ENCODE measurements at places on chromosomes 13 and 19. TPM values are rescaled to one million over a fixed set of nuclear protein-coding genes. Genes with fewer than 3 reads are reported as not detected.

The ZNF99 gene
- not detected for total RNA-seq

The SLC1A6 gene
- not detected for total RNA-seq

The OR7E24 gene
- total RNA-seq = not detected

The MEIOSIN gene
- total RNA-seq = not detected

The ADGRE3 gene
- not detected for total RNA-seq

The RNF17 gene
- not detected for total RNA-seq

The NCCRP1 gene
- total RNA-seq = not detected

The LYPD3 gene
- 0.09 TPM for total RNA-seq

The PABPC3 gene
- total RNA-seq = 0.09 TPM

The BEST2 gene
- total RNA-seq = not detected

The KIR2DL3 gene
- not detected for total RNA-seq

The SLC10A2 gene
- not detected for total RNA-seq

The ADGRE2 gene
- under 0.01 TPM for total RNA-seq

The GPR12 gene
- not detected for total RNA-seq

The SLITRK6 gene
- 0.28 TPM for total RNA-seq

The GRK1 gene
- under 0.01 TPM for total RNA-seq

The NFIX gene
- 36.8 TPM for total RNA-seq

The MYO16 gene
- total RNA-seq = not detected

The RXFP2 gene
- not detected for total RNA-seq

The CASP14 gene
- total RNA-seq = not detected

The ZNF575 gene
- 0.28 TPM for total RNA-seq

The TMPRSS9 gene
- total RNA-seq = not detected

The ZNF77 gene
- total RNA-seq = 5.5 TPM

The ZNF223 gene
- 4.1 TPM for total RNA-seq

The BRSK1 gene
- 6.6 TPM for total RNA-seq

The ZNF682 gene
- 1.7 TPM for total RNA-seq

The KMT2B gene
- total RNA-seq = 2.6 TPM

The IGSF23 gene
- not detected for total RNA-seq

The PROZ gene
- not detected for total RNA-seq

The ZNF433 gene
- 5.5 TPM for total RNA-seq

The ANKRD27 gene
- 33.7 TPM for total RNA-seq

The CYP2S1 gene
- total RNA-seq = 17.8 TPM

All from smooth muscle cell of bladder (primary cell).